ENCODE measurements at places on chromosomes 12 and 14.

DNA sequence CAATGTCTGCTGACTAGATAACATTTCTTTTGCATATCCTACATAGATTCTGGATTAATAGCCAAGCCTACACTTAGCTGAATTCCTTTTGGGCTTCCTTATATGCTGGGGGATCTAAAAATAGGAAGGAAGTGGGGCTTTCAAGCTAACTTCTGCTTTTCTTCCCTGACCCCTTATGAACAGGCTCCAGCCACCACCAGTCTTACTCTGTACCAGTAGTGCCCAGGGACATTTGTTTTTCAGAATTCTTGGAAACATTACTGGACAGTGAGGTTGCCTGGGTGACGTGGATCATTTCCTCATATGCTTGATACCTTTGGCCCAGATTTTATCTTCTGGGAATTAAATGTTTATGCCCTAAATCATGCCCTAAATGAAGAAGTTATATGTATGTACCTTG is 55.9 kb upstream of the SRRM4 start:
- DNase-seq = no peak

DNA sequence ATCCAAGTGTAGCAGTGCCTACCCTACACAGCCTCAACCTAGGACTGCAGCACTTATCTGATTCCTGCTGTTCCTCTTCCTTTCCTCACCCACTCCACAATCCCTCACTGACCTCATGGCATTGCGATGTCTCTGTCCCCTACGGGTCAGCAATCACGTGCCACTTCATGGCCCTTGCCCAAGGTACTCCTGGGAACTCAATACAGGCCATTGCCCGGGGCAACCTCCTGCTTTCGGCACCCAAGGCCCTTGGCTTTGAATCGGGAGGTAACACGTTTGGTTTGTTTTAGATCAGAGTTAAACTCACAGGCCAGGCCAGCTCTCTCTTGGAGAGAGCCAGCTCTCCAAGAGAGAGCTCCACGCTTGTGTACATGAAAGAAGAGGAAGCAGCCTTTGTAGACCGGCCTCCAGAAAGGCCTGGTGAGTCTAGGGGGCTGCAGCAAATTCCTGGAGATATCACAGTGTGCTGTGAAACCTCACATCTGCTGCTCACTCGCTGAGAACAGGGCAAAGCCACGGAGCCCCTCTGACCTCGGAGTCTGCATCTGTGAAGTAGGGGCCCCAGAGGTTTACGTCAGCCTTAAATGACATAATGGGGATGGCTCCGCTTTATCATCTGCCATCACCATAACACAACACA is 12.2 kb downstream of the CLMN start:
- DNase-seq = no peak

GRCh38 chr12:131943876-131944275 is 5.9 kb upstream of the EP400 start:
- DNase-seq = no peak

- no peak for DNase-seq
Measured at GRCh38 chr12:88310666-88311065, 168.6 kb downstream of the TMTC3 start.

DNA sequence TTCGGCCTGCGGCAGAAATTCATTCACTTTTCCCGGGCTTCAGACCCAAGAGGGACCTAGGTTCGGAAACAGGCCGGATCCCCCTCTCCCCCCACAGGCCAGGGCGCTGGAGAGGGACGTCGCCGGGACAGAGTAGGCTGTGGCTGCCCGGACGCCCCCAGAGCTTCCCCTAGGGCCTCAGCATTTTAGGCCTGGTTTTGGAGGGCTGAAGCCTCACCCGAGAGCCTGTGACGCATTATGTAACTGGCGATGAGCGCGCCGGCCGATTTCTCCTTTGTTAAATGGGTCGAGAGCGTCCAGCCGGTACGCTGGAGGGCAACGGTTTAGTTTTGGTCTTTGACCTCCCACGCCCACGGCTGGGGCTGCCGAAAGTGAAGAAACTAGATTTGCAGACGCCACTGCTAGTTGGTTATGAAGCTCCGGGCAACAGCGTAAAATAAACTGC is 657 bp downstream of the PEBP1 start:
- DNase-seq = peak; percentile 35

- no peak for DNase-seq
Measured at GRCh38 chr12:85782711-85783110, 53.5 kb downstream of the RASSF9 start.

- DNase-seq = no peak
Measured at GRCh38 chr14:82855912-82856391, 1322.3 kb upstream of the SEL1L start.

GRCh38 chr12:14605401-14605989 is 37.8 kb upstream of the PLBD1 start:
- DNase-seq = no peak

DNA sequence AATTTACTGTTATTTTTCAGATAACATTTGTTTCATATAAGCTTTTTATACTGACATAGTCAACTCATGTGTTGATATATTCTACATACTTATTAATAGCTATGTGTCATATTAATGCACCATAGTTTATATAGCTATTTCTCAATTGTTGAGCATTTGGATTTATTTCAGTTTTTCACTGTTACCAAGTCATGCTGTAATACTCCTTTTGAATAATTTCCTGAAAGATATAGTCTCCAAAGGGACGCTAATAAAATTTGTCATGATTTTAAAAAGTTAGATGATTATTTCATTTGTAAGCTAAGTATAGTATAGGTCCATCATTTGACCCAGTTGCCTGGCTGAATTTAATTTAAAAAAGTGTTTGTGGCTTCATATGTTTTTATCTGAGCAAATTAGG is 47.8 kb downstream of the ATL1 start:
- no peak for DNase-seq

DNA sequence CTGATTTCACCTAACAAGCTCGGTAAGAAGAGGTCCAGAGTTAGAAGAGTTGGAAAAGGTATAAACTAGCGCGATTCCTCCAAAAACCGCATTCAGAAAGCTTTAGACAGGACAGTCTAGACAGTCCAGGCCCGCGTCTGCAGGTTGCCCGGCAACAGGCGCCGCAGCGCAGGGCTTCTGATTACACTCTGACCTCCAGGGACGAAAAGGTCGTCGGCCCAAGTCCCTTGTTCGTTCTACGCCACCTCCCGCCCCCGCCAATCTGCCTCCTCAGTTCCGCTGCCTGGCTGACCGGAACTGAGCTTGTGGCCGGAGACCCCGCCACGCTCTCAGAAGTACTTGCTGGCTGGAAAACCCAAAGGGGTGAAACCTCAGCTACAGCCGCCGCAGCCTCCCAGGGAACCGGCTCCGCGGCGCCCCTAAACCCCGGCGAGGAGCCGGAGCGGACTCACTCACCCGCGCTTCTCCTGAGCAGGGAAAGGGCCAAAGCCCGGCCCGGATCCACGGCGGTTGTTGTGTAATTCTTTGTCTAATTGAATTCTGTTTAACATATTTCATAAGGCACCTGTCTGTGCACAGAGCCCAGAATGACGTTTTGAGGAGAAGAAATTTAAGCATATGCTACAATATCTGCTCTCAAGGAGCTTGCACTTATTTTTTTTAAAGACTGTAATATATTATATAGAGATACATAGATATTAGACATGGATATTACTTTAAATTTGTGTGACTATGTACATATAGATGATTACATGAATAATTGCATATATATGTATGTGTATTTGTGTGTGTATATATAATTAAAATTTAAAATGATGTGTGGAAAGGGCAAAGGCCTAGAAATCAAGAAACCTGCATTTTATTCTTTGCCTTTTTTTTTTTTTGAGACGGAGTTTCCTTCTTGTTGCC is at the start of gene CAPS2:
TSS of gene CAPS2 (minus strand) at position 407 of the 909 bp plus-strand sequence. CDS start 3,826 bp downstream, outside the sequence.
- peak; percentile 48 for DNase-seq

GRCh38 chr14:22885975-22886374 is 3.0 kb downstream of the REM2 start:
- DNase-seq = no peak

DNA sequence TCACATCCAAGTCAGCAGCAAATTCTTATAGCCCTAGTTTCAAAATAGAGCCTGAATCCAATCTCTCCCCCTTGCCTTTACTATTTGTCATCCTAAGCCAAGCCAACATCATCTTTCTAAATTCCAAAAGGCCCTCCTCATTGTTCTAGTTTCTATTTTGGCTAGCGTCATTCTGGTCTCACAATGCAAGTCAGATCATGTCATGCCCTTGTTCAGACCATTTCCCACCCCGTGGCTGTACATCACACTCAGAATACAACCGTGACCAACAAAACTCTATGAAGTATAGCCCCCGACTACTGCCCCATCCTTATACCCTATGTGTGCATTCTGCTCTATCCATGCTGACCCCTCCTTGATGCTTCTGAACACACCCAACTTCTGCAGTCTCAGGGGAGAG is 12.3 kb upstream of the GNG2 start:
- no peak for DNase-seq

DNA sequence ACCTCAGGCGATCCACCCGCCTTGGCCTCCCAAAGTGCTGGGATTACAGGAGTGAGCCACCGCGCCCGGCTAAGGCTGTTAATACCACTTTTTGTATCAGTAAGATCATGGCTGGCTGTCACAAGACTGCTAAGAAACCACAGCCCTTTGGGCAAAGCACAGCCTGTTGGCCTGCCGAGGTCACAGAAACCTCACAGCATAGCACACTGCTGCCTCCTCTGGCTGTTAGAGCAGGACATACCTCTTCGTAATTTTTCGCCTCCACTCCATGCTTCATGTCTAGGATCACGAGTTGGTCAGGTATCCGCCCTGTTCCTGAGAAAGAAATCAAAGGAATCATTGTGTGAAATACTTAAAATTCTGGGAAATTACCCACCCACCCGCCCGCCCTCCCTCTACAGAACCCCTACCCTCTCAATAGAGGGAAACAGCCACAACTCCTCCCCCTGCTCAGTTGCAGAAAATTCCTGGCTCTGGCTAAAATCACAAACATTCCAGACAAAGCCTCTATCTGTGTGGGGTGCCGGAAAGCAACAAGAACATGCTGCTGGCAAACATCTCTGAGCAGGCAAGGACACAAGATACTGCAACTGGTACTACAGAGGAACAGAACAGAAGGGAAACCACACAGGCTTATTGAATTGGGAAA is 20.7 kb upstream of the NEK9 start:
- no peak for DNase-seq

DNA sequence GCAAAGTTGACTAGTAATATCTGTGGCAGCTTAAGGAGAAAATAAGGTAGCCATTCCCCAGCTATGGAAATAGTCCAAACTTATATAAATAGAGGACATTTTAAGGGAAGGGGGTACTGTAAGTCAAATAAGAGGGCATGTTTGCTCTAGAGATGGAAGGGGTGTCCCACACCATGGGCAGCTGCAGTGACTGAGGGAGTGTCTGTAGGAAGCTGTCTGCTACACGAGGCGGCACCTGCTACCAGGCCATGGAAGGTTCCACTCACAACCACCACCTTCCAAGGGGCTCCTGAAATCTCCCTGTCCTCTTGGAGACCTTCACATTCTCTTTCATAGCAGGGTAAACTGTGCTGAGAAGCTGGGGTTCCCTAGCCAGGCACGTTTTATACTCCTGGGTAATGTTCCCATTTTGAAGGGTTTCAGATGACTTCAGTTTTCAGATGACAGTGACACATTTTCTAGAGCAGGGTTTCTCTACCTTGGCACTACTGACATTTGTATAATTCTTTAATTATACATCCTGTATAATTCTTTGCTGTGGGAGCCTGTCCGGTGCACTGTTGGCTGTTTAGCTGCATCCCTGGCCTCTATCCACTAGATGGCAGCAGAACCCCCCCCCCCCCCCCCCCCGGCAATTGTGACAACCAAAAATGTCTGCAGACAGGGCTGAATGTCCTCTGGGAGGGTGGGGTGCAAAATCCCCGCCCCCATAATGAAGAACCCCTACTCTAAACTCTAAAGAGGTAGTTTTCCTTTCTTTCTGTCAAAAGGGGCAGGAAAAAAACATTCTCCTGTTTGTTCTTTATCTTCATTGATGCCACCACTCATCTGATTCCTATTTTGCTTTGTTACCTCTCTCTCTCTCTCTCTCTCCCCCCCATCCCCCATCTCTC is 11.6 kb upstream of the SMCO2 start:
- DNase-seq = no peak

DNA sequence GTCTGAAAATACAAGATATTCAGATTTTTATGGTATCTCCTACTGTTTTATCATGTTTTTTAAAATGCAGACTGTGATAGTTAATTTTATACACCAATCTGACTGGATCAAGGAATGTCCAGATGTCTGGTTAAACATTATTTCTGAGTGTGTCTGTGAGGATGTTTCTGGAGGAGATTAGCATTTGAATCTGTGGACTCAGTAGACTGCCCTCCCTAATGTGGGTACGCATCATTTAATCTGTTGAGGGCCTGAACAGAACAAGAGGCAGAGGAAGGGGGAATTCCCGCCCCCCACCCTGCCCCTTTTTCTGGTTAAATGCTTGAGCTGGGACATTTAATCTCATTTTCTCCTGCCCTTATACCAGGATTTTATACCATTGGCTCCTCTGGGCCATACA is 72.1 kb downstream of the AVPR1A start:
- DNase-seq = no peak

DNA sequence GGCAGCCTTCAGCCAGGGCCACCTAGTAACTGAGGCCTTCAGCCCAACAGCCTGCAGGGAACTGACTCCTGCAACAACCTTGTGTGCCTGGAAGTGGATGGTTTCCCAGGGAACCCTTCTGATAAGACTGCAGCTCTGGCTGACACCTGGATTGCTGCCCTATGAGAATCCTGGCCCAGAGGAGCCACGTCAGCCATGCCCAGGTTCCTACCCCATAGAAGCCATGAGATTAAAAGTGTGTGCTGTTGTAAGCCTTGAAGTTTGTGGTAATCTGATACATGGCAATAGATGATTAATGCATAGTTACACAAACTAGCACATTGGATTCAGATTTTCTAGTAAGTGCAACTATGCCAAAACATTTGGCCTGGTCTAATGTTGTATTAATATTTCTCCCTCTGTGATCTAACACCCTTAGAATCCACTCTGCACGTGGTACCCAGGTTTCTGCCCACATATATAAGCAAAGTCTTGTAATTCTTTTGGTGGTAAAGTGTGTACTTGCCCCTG is 64.8 kb upstream of the BEGAIN start:
- DNase-seq = no peak

- no peak for DNase-seq
Measured at GRCh38 chr12:88242571-88242925, 100.4 kb downstream of the TMTC3 start.

- no peak for DNase-seq
Measured at GRCh38 chr12:40219760-40220159, 5.0 kb upstream of the LRRK2 start.

- no peak for DNase-seq
Measured at GRCh38 chr14:87186737-87187136, 806.2 kb downstream of the GALC start.

GRCh38 chr14:32226056-32226455 is 23.0 kb upstream of the RNU6-8 start:
- DNase-seq = no peak

Measured in GM12891 (cell line).